ENCODE measurements at places on chromosomes 2 and 18.

DNA sequence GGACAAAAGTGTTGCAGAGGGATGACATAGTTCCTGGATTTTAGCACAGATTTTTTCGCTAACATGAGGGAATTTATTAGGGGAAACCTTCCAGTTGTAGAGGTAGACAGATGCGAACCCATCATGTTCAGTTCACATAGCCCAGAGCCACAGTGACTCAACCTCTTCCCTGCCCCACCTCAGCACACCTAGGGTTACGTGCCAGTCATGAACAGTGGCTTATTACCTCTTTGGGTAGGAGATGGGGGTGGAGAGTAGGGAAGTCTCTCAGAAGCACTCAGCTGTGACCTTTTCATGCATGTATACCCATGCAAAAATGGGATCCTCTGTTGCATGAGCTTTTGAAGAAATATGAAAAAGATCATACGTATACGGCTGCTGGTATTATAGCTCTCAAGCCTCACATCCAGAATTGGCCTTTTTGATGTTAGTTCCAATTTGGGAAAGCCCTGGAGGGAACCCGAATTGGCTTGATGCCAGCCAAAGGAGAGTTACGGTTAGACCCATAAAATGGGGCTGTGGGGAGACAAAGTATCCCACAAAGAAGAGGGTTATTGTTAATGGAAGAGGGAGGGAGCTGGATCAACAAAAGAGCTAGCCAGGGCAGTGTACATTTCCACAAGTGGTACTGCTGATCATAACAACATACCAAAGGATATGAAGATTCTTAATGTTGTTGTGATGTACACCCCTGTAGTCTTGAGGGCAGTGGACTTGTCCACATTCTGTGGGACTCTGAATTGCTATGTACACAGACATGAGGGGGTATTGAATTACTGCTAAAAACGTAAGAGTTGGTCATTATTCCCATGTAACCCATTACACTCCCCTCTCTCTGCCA is 4.9 kb downstream of the TANC1 start:
- DNase-seq = no peak

- DNase-seq = no peak
Measured at GRCh38 chr2:47653902-47654789, 128.8 kb upstream of the MSH6 start.

- no peak for DNase-seq
Measured at GRCh38 chr2:43327119-43327518, 100.7 kb upstream of the ZFP36L2 start.

DNA sequence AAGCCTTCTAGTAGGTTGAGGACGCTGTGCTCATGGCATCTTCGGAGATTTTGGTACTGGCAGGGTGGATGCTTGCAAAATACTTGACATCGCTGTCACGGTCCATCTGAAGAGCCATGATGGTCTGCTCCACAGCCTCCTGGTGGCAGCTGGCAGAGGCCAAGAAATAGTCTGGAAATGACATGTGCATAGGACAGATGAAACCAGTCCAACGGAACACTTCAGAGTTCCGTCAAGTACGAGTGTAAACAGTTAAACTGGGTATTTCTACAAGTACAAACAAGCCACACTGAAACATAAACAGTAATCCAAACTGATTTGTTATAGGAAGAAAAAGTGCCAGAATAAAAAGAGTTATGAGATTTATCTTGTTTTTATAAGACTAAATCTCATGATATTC is 66.6 kb downstream of the PPP4R1 start:
- DNase-seq = no peak
